ENCODE measurements at places on chromosomes 7 and 10. TPM values are rescaled to one million over a fixed set of nuclear protein-coding genes. Genes with fewer than 3 reads are reported as not detected.

LAMB4 gene
- total RNA-seq: 0.28 TPM

SLC18A2 gene
- not detected for total RNA-seq

DNAJC12 gene
- 4.3 TPM for total RNA-seq

AKR1C8 gene
- total RNA-seq: not detected

PAX2 gene
- total RNA-seq: not detected

ACHE gene
- total RNA-seq: not detected

HOXA4 gene
- 0.14 TPM for total RNA-seq

NUPR2 gene
- not detected for total RNA-seq

STAG3 gene
- 0.28 TPM for total RNA-seq

TDRD1 gene
- total RNA-seq: 0.83 TPM

FFAR4 gene
- not detected for total RNA-seq

C7orf33 gene
- not detected for total RNA-seq

WEE2 gene
- total RNA-seq: not detected

TSPAN33 gene
- total RNA-seq: 1.3 TPM

COA1 gene
- 31.7 TPM for total RNA-seq

ATRNL1 gene
- 0.18 TPM for total RNA-seq

PRRT4 gene
- total RNA-seq: not detected

CALML3 gene
- total RNA-seq: under 0.01 TPM

LIPK gene
- not detected for total RNA-seq

PHF14 gene
- 27.8 TPM for total RNA-seq

OR2A42 gene
- not detected for total RNA-seq

OR2A5 gene
- total RNA-seq: not detected

NPFFR1 gene
- total RNA-seq: not detected

UTF1 gene
- not detected for total RNA-seq

AEBP1 gene
- 15.5 TPM for total RNA-seq

PPIF gene
- total RNA-seq: 22.6 TPM

PPP1R9A gene
- total RNA-seq: 0.18 TPM

LIPN gene
- not detected for total RNA-seq

GATAD1 gene
- total RNA-seq: 24.5 TPM

CREM gene
- total RNA-seq: 24.7 TPM

TMEM106B gene
- 64.7 TPM for total RNA-seq

ABLIM1 gene
- 3.1 TPM for total RNA-seq

NOM1 gene
- 10.0 TPM for total RNA-seq

CALHM3 gene
- not detected for total RNA-seq

OTUD1 gene
- 4.3 TPM for total RNA-seq

CALHM1 gene
- not detected for total RNA-seq

SRRM3 gene
- 2.0 TPM for total RNA-seq

SLC29A4 gene
- total RNA-seq: 3.8 TPM

BCL7B gene
- 12.7 TPM for total RNA-seq

GPR26 gene
- total RNA-seq: not detected

PLAC9 gene
- 12.3 TPM for total RNA-seq

GPR15LG gene
- not detected for total RNA-seq

GLI3 gene
- 5.1 TPM for total RNA-seq

C10orf62 gene
- total RNA-seq: 0.14 TPM

ATP6V0A4 gene
- 0.09 TPM for total RNA-seq

PRSS37 gene
- total RNA-seq: not detected

STARD3NL gene
- 66.4 TPM for total RNA-seq

Data from smooth muscle cell of bladder (primary cell).